ENCODE measurements at places on chromosomes 1 and 21.

DNA sequence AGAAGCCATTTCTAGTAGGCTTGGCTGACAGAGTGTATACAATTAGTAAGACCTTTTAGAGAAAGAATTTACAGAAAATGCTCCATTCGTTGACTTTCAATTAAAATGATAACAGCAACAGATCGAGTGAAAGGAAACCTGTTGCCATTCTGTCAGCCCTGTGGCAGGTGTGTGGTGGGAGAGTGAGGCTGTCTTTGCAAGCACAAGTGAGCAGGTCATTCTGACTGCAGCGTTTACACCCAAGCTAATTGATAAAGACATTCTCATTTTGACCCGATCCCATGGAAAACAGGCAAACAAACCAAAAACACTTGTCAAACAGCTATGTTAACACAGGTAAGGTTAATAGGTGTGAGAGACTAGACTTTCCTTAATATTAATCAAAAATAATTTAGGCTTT lies 257.3 kb downstream of the PTBP2 start:
- DNase-seq = no peak

DNA sequence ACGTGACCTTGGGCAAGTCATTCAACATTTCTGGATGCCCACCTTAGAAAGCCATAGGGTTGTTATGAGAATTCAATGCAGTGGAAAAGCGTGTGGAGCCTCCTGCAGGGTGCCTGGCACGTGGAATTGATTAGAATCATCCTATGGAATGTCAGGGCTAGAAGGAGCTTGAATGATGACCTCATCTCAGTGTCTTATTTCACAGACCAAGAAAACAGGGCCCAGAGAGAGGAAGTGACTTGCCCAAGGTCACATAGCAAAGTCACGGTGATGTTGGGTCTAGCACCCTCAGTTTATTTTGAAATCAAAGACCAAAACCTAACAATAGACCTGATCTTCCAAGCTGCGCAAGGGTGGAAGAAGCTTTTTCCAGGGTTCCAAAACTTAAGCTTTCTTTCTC lies 6.0 kb downstream of the TRABD2B start:
- DNase-seq = no peak

- DNase-seq = no peak
Observed at GRCh38 chr1:19785660-19786059, 14.1 kb downstream of the TMCO4 start.

GRCh38 chr1:6614019-6614928 lies 743 bp downstream of the PHF13 start:
- no peak for DNase-seq

Measured in KBM-7 (cell line).